Type B pancreatic cell (in vitro differentiated cells): ENCODE measurements at places on chromosomes 6 and 20. TPM values are rescaled to one million over a fixed set of nuclear protein-coding genes. Genes with fewer than 3 reads are reported as not detected.

GRCh38 chr6:110430236-110430635 is 14.9 kb upstream of the DDO start:
- H3K36me3 ChIP-seq, result no peaks in the 10 kb centered on the region
- H3K27ac ChIP-seq, result no peak overlapping the region
- DNase-seq, result no peak
- peak overlapping the region; percentile 25 for H3K4me3 ChIP-seq
- H3K27me3 ChIP-seq, result peaks cover 5% of the 10 kb centered on the region

DNA sequence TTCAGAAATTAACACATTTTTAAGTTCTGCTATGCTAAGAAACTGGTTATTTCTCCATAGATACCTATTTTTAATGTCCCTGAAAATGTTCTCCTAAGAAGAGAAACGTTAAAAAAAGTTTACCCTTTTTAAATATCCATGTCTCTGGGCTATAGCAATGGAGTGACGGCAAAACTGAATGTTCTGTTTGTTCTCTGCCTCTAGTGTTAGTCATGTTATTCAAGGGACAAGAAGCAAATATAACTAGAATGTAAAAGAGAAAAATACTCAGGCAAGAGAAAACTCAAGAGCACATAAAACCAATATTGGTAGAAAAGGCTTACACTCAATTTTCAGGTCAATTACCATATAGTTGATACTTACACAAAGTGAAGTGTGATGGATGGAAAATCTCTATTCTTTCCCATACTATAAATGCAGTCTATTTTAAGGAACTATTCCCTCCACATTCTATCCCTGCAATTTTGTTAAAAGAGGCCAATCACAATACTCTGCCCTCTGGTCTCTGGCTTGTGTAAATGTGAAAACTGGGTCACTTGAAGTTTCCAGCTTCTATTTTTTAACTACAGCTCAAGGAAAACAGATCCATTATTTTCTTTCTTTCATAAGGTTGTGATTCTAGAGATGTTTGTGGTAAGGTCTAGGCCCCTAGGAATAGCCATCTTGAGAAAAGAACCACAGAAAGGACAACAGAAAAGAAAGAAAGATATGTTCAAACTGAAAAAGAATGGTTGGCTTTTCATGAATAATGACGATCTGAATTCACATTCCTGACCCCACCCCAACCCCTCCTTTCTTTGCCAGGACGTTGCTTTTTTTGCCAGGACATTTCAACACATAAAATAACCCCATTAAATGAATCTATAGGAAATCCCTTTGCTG is 200.3 kb upstream of the FAM83B start:
- H3K27ac ChIP-seq, result no peak overlapping the region
- no peaks in the 10 kb centered on the region for H3K27me3 ChIP-seq
- H3K4me1 ChIP-seq, result no peaks in the 10 kb centered on the region
- H3K36me3 ChIP-seq, result no peaks in the 10 kb centered on the region
- H3K4me3 ChIP-seq, result no peak overlapping the region
- no peak for DNase-seq

CDH22 gene
- 1.3 and 1.8 TPM in 2 replicates for total RNA-seq

GRCh38 chr20:18005170-18005989 is 36.6 kb downstream of the MGME1 start:
- H3K4me1 ChIP-seq, result peaks cover 17% of the 10 kb centered on the region
- H3K36me3 ChIP-seq, result no peaks in the 10 kb centered on the region
- H3K27ac ChIP-seq, result peak overlapping the region; percentile 61
- no peaks in the 10 kb centered on the region for H3K27me3 ChIP-seq
- no peak overlapping the region for H3K4me3 ChIP-seq
- no peak for DNase-seq

DNA sequence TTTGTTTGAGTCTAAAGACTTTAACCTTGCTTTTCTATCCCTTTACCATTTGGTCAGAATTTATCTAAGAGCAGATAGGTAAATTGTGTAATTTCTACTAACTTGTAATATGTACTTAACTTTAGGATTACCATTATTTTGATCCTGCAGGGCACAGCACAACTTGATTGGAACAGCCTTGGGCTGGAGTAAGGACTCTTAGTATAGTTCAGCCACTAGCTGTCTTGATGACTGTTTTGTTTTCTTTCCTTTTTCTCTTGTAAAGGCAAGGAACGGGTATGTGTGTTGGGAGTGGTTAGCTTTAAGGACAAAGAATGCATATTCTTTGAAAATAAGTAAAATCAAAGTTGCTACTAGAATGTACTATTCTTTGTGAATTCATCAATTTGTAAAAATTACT is 203.2 kb downstream of the ZFAND3 start:
- H3K27me3 ChIP-seq, result no peaks in the 10 kb centered on the region
- H3K27ac ChIP-seq, result no peak overlapping the region
- H3K4me1 ChIP-seq, result peaks cover 30% of the 10 kb centered on the region
- no peak for DNase-seq
- H3K36me3 ChIP-seq, result peaks cover 7% of the 10 kb centered on the region

WFDC5 gene
- total RNA-seq, result 0.41 and 0.74 TPM in 2 replicates

DNA sequence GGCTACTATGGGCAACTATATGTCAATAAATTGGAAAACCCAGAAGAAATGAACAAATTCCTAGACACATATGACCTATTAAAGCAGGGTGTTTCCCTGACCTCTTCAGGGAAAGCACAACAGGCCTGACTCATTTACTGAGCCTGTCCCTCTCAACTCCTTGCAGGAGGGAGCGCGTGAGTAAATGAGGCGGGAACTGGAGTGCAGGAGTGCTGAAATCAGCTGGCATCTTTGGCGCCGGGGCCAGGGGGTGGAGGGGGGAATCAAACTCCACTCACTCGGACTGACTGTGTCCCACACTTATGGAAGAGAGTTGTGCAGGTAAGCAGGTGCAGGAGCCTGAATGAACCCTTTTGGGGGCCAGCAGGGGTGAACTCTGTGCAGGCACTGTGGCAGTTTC is 671.2 kb upstream of the PTCHD4 start:
- no peak overlapping the region for H3K4me3 ChIP-seq
- no peaks in the 10 kb centered on the region for H3K36me3 ChIP-seq
- DNase-seq, result no peak
- H3K27ac ChIP-seq, result no peak overlapping the region

- H3K27ac ChIP-seq, result peak overlapping the region; percentile 87
- H3K36me3 ChIP-seq, result no peaks in the 10 kb centered on the region
- H3K27me3 ChIP-seq, result peaks cover 7% of the 10 kb centered on the region
These were observed 6.0 kb downstream of the AFDN start for GRCh38 chr6:167832497-167833395.

DNA sequence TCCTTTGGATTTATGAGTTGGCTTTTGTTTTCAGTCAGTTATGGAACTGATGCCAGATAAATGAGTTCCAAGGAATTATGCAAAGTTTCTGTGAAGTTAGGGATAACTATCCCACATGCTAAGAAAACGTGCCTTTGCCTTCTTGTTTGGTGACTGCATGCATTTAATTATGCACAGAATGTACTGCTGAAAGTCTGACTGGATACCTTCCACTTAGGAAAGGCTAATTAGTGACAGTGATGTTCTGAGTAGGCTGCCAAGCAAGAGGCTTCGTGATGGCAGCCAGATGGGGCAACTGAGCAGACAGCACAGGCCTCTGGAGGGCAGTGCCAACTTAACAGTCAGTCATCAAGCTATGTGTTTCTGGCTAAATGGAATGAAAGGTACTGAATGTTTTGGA is 289.9 kb downstream of the CD109 start:
- no peaks in the 10 kb centered on the region for H3K27me3 ChIP-seq
- H3K4me3 ChIP-seq, result no peak overlapping the region
- H3K4me1 ChIP-seq, result no peaks in the 10 kb centered on the region
- no peaks in the 10 kb centered on the region for H3K36me3 ChIP-seq
- DNase-seq, result no peak

HLA-C gene
- total RNA-seq, result 188 and 347 TPM in 2 replicates

DNA sequence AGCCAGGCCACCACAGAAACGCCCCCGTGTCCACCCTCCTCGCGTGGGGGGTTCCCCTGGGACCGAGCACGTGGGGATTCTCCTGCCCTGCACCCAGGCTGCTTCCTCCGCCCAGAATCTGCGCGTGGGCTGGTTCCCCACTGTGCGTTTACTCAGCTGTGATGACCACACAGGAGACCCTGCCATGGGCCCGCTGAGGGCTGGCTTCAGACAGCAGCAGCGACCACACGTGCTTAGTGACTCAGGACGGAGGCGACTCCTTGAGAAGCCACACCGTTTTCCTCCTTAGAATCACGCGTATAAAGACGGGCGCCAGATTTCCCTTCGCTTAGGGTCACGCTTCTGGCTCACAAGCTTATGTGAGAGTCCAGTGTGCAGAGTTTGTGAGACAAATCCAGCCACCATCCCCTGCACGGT is 63.9 kb upstream of the PDE10A start:
- peak; percentile 58 for DNase-seq
- H3K36me3 ChIP-seq, result no peaks in the 10 kb centered on the region
- peaks cover 8% of the 10 kb centered on the region for H3K27me3 ChIP-seq
- peaks cover 14% of the 10 kb centered on the region for H3K4me1 ChIP-seq
- no peak overlapping the region for H3K27ac ChIP-seq

DNA sequence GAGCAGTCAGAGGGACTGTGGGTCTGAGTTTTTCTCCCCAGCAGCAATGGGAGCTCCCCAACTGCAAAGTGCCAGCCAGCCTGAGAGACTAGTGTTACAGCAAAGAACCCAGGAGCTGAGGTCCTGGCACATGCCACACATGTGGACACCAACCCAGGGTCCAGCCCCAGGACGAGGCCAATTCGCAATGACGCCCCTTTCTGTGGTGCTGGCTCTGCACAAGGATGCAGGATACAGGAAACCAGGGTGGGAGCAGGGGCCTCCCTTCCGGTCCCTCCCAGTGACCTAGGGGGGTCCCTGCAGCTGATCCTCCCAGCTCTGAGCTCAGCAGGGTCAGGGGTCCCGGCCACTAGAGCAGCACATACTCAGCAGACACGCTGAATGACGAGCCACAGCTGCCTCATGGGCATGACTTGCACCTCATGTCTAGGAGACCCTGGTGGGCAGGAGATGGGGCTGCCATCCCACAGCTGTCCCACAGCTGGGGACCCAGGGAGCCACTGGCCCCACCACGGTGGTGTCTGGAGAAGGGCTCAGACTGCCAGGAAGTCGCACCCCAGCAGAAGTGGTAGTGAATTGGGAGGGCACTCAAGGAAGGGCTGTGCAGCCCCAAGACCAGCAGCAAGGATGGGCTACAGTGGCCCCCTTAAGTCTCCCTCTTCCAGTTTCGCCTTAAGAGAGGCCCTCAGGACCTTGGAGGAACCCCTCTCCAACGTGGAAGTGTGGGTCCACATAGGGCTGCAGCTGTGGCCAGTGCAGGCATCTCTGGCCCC is 3.6 kb downstream of the ARFRP1 start:
- H3K36me3 ChIP-seq, result peaks cover 4% of the 10 kb centered on the region
- no peak for DNase-seq
- peaks cover 12% of the 10 kb centered on the region for H3K4me1 ChIP-seq
- no peak overlapping the region for H3K4me3 ChIP-seq

- H3K4me1 ChIP-seq, result peaks cover 7% of the 10 kb centered on the region
- peaks cover 99% of the 10 kb centered on the region for H3K27me3 ChIP-seq
- peaks cover 22% of the 10 kb centered on the region for H3K36me3 ChIP-seq
- peak overlapping the region; percentile 95 for H3K27ac ChIP-seq
- no peak for DNase-seq
These were observed 3.4 kb downstream of the TFAP2B start for GRCh38 chr6:50822078-50822476.

DNA sequence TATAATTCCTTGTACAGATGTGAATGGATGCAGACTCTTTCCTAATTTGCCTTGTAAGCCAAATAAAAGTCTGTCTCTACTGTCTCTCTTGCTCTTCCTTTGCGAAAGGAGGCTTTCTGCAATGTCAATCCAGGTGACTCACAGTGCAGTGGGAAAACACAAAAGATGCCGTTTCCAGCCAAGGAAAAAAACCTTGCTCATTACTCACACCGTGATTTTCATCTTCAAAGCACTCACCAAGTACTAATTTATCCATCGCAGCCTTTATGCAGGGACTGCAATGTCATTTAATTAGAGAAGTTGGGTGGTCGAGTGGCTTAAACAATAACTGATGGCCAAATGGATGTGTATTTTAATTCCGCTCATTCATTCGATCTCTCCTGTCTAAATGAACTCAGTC is 23.8 kb downstream of the SAYSD1 start:
- no peaks in the 10 kb centered on the region for H3K36me3 ChIP-seq
- no peak overlapping the region for H3K27ac ChIP-seq
- no peak overlapping the region for H3K4me3 ChIP-seq
- H3K27me3 ChIP-seq, result peaks cover 40% of the 10 kb centered on the region

DNA sequence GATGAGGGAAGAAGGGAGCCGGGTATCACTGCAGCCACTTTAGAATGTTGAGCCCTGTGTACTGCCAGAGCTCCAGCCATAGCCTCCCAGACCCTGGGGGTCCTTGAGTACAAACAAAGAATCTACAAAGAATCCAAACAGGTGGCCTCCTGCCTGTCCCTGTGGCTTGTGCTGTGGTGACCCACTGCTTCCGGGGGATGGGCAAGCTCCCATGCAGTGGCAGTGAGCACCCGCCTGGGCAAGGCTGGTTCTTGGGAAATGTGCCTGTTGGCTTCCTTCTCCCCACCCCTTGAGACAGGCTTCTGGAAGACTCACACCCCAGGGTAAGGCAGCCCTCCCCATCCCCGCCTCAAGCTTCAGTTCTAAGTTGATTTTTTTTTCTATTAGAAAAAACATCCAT is 13.9 kb downstream of the SIRPA start:
- no peaks in the 10 kb centered on the region for H3K27me3 ChIP-seq
- no peaks in the 10 kb centered on the region for H3K36me3 ChIP-seq
- no peak for DNase-seq
- H3K4me1 ChIP-seq, result peaks cover under 1% of the 10 kb centered on the region
- H3K27ac ChIP-seq, result no peak overlapping the region
- no peak overlapping the region for H3K4me3 ChIP-seq

RCAN2 gene
- total RNA-seq, result 4.6 and 6.9 TPM in 2 replicates

GRCh38 chr20:31968291-31969126 is 558 bp downstream of the XKR7 start:
- no peak overlapping the region for H3K27ac ChIP-seq
- peaks cover 93% of the 10 kb centered on the region for H3K27me3 ChIP-seq
- peak overlapping the region; percentile 90 for H3K4me3 ChIP-seq
